ENCODE measurements at places on chromosomes 2 and 18. TPM values are rescaled to one million over a fixed set of nuclear protein-coding genes. Genes with fewer than 3 reads are reported as not detected.

The DES gene
- total RNA-seq: 37.0 TPM

The TYMS gene
- 60.8 TPM for total RNA-seq

The TSGA10 gene
- total RNA-seq: 11.3 TPM

The NEU2 gene
- total RNA-seq: not detected

The MRPL44 gene
- total RNA-seq: 27.6 TPM

The CD28 gene
- total RNA-seq: not detected

The SGPP2 gene
- total RNA-seq: 0.23 TPM

The GPR17 gene
- not detected for total RNA-seq

The SLC39A6 gene
- 42.7 TPM for total RNA-seq

The IL18RAP gene
- not detected for total RNA-seq

The GPR35 gene
- 6.0 TPM for total RNA-seq

The UGT1A3 gene
- total RNA-seq: not detected

The TMEM163 gene
- total RNA-seq: not detected

The SPHKAP gene
- not detected for total RNA-seq

The PLEK gene
- not detected for total RNA-seq

The ACMSD gene
- not detected for total RNA-seq

The TEX261 gene
- 33.0 TPM for total RNA-seq

The STK36 gene
- 127 TPM for total RNA-seq

The GPR75 gene
- 3.7 TPM for total RNA-seq

The ARHGEF4 gene
- 20.9 TPM for total RNA-seq

The MYL1 gene
- total RNA-seq: 0.36 TPM

The NPHP1 gene
- total RNA-seq: 5.1 TPM

The FTCDNL1 gene
- total RNA-seq: 2.1 TPM

The NOSTRIN gene
- total RNA-seq: 0.90 TPM

The SERPINB3 gene
- total RNA-seq: not detected

The RGPD3 gene
- total RNA-seq: 0.09 TPM

The SLC9A2 gene
- not detected for total RNA-seq

The DPP10 gene
- total RNA-seq: 73.0 TPM

The C2orf81 gene
- 8.8 TPM for total RNA-seq

The EFEMP1 gene
- total RNA-seq: 42.8 TPM

The RTP5 gene
- total RNA-seq: not detected

The MC5R gene
- total RNA-seq: not detected

The PDE1A gene
- 1.9 TPM for total RNA-seq

The TNS1 gene
- total RNA-seq: 130 TPM

The ZNF532 gene
- total RNA-seq: 182 TPM

The CELF4 gene
- 2.3 TPM for total RNA-seq

The TMEM178A gene
- total RNA-seq: 11.9 TPM

The ASB18 gene
- total RNA-seq: not detected

The ALK gene
- total RNA-seq: 0.09 TPM

The RESP18 gene
- not detected for total RNA-seq

The HOXD13 gene
- total RNA-seq: 0.63 TPM

The SNTG2 gene
- total RNA-seq: not detected

The INO80C gene
- 30.0 TPM for total RNA-seq

The MLPH gene
- 7.7 TPM for total RNA-seq

The POU3F3 gene
- not detected for total RNA-seq

The NT5DC4 gene
- total RNA-seq: not detected

The ANKRD29 gene
- total RNA-seq: 2.4 TPM

The SLC5A7 gene
- total RNA-seq: not detected

The LOXL3 gene
- 21.9 TPM for total RNA-seq

The IL36RN gene
- total RNA-seq: 0.84 TPM

The C1D gene
- total RNA-seq: 22.4 TPM

The SERPINB10 gene
- total RNA-seq: not detected

The PAIP2B gene
- total RNA-seq: 10.3 TPM

The MBOAT2 gene
- 54.2 TPM for total RNA-seq

The PTPRN gene
- 0.38 TPM for total RNA-seq

The CLEC4F gene
- total RNA-seq: not detected

The LAMA1 gene
- 99.8 TPM for total RNA-seq
